ENCODE measurements at places on chromosomes 6 and 20.

- no peak for DNase-seq
Observed at GRCh38 chr6:107560657-107561056, 70.7 kb downstream of the SOBP start.

DNA sequence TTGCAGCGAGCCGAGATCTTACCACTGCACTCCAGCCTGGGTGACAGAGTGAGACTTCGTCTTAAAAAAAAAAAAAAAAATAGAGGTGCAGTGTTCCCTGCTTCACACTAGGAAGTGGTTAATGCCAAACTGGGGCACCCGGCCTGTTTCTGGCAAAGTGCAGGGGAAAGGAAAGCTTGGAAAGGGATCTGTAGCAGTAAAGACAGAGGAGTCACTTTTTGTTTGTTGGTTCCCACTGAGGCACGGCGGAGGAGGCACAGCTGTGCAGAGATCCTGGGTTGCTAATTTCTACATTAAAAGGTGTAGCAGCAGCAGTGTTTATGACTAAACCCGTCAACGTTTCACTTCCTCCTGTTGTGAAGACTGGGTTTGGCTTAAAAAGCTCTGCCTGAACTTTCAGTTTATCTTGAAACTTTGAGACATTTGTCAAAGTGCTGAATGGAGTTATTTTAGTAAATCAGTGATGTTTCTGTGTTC, 125.6 kb downstream of the CARMIL1 start:
- DNase-seq, result no peak

GRCh38 chr20:34515484-34516246, 557 bp upstream of the DYNLRB1 start:
- DNase-seq, result no peak

GRCh38 chr6:160137989-160138835, 16.6 kb downstream of the SLC22A1 start:
- peak; percentile 13 for DNase-seq
